NB4 (cell line): ENCODE measurements at places on chromosomes 4 and X.

- DNase-seq, result no peak
These were observed at the start of gene SLITRK4 for GRCh38 chrX:143635915-143636314. SLITRK4 (minus strand) TSS chrX:143636101; CDS start chrX:143631108, 4,993 bp downstream.

GRCh38 chr4:107843391-107843790, 18.7 kb downstream of the SGMS2 start:
- no peak for DNase-seq

DNA sequence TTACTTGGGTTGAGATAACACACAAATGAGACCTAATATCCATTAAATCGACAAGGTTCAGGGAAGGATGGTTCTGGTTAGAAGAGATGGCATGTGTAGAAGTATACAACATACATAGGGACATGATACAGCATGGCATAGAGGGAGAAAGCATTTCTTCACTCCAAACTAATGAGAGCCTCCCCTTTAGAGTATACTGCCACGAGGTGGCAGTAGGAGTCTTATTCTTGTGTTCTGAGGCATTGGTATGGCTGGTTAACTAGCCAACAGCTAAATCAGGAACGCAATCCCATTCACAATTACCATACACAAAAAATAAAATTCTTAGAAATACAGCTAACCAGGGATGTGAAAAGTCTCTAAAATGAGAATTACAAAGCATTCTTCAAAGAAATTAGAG, 29.1 kb upstream of the TRO start:
- DNase-seq, result peak; percentile 41

DNA sequence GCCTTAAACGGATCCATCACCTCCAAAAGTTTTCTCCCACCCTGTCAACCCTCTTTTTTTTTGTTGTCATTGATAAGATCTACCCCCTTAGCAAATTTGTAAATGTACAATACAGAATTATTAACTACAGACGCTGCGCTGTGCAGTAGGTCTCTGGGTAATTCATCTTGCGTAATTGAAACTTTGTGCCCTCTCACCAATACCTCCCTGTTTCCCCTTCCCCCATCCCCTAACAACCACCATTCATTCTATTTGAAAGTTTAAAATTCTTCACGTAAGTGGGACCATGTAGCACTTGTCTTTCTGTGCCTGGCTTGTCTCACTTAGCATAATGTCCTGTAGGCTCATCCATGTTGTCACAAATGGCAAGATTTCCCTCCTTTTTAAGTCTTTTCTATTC, 45.8 kb upstream of the CLDN34 start:
- DNase-seq, result peak; percentile 26

DNA sequence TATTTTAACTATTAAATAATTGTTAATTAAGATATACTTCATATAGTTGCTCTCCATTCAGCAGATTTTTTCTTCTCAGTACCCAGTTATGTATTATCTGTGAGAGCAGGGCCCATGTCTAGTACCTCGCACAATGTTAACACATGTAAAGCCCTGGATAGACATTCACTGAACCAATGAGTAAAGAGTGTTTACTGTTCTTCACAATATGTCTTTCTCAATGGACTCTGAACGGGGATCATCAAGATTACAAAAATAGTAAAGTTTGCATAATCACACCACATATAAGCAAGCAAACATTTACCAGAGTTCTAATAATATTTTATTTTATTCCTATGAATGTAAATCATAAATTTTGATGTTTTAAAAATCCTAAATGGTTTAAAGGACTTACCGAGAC, 47.1 kb downstream of the FBXO8 start:
- DNase-seq, result no peak

- DNase-seq, result no peak
These were observed 27.7 kb downstream of the RGS12 start for GRCh38 chr4:3320361-3321023.
